DMS79 treated with DMSO at 0.1 percent for 48 hours (cell line): ENCODE measurements at places on chromosomes 5 and 9.

DNA sequence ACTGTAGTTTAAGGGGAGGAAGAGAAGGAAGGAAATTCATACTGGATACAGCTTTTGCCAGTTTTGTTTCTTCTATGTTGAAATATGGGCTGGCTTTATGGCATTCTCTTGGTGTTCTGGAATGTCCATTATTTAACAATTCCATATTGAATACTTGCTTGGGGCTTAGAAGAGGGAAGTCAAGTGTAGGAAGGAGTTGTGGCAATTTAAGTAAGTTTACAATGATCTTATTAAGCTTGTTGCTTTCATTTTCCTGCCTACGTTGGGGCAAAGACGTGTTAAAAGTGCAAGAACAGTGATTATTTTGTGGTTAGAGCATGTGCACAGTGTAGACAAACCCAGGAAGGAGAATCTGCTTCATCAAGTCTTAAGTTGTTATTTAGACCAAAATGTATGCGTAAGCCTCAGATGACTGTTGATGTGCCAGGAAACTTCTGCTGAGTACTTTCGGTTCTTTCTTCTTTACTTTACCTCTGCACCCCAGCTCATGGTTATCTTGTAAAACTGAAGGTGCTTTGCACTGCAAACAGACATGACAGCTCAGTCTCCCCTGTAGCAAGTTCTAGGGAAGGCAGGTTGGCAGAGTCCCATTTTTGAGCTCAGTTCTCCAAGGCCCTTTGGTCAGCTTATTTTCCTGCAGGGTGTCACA, 75.8 kb downstream of the F2RL2 start:
- DNase-seq, result no peak

GRCh38 chr9:18566121-18566520, 92.2 kb downstream of the ADAMTSL1 start:
- DNase-seq, result no peak

- DNase-seq, result no peak
Observed at GRCh38 chr5:5371957-5372356, 50.5 kb upstream of the ICE1 start.

DNA sequence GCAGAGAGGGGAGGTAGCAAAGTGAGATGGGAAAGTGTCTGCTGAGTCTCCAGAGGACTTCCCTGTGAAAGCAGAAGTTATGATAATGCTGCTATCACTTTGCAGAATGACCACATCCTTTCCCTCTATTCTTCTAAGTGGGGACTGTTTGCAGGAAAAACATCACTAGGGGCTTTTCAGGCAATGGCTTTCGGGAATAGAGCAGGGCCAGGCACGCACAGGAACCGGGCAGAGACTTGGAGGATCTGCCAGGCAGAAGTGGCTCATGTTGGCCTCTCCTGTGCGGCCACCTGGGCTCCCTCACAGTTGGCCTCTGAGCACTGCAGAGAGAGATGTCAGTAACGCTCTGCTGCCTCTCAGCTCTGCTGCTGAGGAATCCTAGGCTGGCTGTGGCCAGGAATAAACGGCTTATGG, 214.7 kb downstream of the MAST4 start:
- no peak for DNase-seq

- no peak for DNase-seq
Observed at GRCh38 chr9:136022731-136023409, 61.7 kb upstream of the UBAC1 start.
